IPS DF 6.9 (cell line): ENCODE measurements at places on chromosomes 2 and 18.

- DNase-seq, result no peak
Observed at GRCh38 chr18:35582899-35583558, 1.5 kb downstream of the GALNT1 start.

DNA sequence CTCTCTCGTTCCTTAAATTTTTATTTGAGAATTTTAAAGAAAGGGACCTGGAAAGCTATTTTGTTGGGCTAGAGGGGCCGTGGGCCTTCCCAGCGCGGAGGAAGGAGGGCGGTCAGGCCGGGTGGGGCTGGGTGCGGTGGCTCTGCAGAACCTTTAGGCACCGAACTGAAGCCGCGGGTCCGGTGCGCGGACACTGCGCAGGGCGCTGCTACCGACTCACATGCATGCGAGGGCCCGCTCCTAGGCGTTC lies 1.6 kb upstream of the TWIST2 start:
- DNase-seq, result no peak

GRCh38 chr2:225008935-225009334 lies 33.3 kb downstream of the DOCK10 start:
- DNase-seq, result no peak

DNA sequence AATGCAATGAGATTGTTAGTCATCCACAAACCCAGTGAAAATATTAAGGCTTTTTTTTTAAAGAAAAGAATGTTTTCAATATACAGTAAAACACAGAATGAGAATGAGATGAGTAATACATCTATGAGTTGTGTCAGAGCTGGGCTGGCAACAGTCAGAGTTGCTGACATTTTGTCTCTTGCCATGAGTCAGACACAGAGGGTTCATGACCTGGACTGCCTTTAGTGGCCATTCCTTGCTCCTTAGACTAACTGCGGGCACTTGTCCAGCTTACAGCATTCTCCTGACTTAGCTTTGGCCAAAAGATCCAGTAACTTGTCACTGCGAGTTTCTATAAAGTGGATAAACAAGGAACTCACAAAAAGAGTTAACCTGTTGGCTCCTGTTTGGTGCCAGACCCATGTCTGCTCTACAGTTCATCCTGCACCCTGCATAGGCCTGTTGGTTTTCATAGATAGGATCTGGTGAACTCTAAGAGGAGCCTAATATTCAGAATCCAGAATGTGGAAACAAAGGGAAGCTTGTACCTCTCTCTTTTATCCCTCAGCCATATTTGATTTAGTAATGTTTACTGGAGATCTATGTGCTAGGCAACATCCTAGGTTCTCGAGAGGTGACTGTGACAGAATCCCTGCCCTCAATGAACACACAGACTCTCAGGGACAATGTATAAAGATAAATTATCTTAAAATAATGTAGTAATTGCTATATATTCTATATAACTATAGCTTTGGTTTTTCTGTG lies 391.5 kb upstream of the VWC2L start:
- no peak for DNase-seq

DNA sequence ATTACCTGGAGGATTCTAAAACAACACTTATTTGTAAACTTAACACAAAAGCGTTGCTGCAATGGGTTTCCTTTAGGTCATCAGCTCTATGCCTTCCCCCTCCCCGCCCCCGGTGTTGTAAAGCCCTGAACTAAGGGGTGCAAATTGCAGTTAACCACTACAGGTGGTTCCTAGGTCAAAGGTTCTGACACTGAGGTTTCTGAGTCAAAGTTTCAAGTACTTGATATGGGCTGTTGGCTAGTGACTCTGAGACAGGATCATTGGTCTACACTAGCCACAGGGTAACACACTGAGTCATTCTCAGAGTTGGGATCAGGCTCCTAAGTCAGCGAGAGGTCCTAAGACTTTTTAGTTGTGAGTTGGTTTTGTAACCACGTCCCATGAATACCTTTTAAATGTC lies 15.4 kb downstream of the IL1B start:
- no peak for DNase-seq

GRCh38 chr18:62279561-62279960 lies 45.5 kb upstream of the TNFRSF11A start:
- no peak for DNase-seq

DNA sequence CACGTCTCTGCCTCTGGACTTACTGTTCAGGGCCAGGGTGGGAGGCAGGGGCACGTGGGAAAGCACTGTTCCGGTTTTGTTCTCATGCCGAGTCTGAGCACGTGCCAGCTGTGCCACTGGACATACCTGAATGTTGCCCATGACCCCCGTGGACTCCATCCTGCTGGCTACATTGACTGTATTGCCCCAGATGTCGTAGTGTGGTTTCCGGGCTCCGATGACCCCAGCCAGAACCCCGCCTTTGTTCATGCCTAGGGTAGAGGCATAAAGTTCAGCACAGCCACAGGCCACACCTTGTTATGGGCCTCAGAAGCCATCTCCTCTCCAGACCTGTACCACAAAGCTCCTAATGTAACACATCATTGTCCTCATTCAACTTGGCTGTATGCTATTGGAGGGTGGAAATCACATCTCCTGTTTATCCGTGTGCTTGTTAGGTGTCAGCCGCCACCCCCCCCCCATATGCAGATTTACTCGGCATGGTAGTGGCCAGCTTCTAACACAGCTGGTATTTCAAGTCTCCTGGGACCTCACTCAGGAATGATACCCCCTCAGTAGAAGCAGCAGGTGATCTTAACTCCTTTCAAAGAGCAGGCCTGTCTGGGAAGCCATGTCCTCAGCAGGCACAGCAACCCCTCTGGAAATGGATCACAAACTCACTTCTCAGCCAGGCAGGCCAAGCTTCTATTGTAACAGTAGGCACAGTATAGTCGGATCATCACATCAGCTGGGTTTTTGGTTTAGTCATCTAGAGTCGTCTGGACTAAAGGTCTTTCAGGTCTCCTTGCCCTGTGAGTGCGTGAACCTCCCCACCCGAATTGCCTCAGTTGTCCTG lies 27.6 kb downstream of the CENPO start:
- DNase-seq, result no peak

DNA sequence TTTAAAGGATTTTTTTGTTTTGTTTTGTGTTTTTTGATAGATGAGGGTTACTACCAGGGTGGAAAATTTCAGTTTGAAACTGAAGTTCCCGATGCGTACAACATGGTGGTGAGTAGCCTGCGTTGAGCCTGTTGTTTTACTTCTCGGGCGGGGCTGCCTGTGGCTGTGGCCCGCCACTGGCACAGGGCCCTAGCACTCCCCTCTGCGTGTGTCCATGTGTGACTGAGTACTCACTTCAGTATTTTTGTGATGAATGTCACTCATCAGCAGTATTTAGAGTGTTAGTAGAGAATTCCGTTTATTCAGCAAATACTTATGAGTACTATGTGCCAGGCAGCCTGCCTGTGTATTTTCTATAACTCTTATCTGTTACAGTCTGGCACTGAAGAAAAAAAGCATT lies 44.3 kb upstream of the SCLY start:
- DNase-seq, result no peak

- DNase-seq, result no peak
Observed at GRCh38 chr18:38807915-38808314, 1242.3 kb upstream of the CELF4 start.

- no peak for DNase-seq
Observed at GRCh38 chr18:24677011-24677410, 216.6 kb downstream of the HRH4 start.

GRCh38 chr2:190802129-190802528 lies 78.5 kb upstream of the GLS start:
- DNase-seq, result peak; percentile 16

GRCh38 chr2:98487806-98488189 lies 43.1 kb downstream of the INPP4A start:
- DNase-seq, result peak; percentile 22

GRCh38 chr2:178452334-178452733 lies 1.2 kb downstream of the PJVK start:
- no peak for DNase-seq

DNA sequence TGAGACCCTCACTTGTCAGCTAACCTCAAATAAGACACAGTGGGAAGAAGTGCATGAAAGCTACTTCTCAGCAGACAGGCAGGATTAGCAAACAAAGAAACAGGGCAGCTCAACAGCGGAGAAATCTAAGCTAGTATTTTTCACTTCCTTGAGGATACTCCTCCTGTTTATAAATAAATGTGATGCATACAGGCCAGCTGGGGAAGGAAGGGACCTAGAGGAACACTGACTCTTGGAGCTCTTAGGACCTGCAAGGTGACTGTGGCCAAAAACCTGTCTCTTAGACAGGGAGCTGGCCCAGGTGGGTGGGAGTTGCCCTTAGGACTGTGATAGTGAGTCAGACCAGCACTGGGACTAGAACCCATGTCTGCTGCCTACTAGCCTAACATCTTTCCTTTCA lies 4.8 kb downstream of the REEP1 start:
- no peak for DNase-seq

DNA sequence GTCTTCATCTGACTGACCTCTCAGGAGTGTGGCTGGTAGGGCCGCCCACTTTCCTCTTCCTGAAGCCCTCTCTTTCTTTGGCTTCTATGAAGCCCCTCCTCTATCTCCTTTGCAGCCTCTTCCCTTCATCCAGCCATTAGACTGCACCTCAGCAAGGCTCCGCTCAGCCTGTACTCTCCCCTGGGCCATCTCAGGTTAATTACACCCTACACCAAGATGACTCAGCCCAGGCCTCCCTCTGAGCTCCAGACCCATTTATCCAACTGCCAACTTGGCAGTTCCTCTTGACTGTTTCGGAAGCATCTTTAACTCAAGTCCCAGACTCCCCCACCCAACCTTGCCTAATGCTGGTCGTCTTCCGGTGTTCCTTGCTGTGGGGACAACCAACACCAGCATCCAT lies 5.8 kb upstream of the WNT6 start:
- DNase-seq, result no peak

DNA sequence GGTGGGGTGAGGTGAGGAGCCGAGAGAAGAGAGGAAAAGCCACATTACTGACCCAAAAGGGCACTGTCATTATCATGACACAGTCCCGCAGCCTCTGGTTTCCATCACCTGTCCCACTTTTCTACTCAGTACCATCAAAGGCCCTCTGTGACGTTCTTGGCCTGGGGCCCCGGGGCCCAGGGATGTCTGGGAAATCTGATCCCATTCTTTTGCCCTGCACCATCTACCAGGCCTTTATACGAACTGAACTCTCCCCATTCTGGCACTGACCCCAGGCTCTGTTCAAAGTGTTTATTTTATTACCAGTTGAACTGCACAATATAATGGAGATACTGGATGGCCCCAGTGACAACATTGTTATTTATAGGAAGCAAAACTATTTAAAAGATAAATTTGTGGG lies 89.1 kb downstream of the COL6A3 start:
- DNase-seq, result no peak

DNA sequence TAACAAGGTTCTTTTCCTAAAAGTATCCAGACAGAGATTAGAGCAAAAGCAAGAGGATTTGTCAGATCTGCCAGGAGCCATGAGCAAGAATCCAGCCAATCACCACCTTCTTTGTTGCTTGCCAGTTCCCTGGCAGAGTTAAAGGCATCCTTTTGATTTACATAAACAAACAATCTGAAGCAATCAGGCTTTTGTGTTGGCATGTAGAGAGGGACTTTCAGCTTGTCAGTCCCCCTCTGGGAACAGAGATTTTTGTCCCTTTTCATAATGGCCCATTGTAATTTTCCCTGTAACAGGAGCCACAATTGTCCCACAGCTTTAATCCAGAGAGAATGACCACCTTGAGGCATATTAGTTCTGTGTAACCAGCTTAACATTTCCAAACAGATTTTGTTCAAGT lies at the start of gene ERMN:
Gene ERMN (minus strand): TSS at position 39 of the 400 bp plus-strand sequence. CDS start 182 bp downstream, outside the sequence.
- no peak for DNase-seq

- DNase-seq, result no peak
Observed at GRCh38 chr18:70329071-70329470, 40.2 kb downstream of the SOCS6 start.

DNA sequence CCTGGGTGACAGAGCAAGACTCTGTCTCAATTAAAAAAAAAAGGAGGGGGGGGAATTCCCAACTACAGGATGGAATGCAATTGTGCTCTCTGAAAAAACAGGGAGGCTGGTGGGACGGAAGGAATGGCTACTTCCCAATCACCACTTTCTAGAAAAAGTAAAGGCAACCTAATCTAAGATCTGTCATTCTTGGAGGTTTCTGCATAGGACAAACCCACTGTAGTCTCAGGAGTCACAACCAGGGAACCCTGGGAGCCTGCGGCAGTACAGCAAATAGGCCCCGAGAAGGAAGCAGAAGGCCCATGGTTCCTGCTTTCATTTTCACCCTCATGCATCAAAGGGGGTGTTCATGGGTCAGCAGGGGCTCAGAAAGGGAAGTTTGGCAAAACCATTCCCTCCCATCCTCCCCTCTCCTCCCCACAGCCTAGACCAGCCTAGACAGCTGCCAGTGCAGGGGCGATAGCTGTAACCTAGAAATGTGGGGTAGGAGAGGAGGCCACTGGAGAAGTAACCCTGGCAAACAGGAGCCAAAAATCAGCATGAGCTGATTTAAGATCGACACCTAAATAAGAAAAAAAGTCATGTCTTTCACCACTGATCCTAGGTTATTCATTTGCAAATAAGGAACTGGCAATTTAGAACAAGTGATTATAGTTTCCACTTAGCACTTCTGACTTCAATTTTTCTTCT lies 48.0 kb downstream of the TRABD2A start:
- no peak for DNase-seq

DNA sequence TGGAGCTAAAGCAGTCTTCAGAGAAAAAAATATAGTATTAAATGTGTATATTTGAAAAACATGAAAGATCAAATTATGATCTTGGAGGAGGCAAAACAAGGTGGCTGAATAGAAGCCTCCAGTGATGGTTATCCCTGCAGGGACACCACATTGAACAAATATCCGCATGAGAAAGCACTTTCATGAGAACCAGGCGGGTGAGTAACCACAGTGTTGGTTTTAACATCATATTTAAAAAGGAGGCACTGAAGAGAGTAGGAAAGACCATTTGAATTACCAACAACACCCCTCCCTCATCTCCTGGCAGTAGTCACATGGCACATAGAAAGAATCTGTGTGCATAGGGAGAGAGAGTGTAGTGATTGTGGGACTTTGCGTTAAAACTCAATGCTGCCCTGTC lies 759.6 kb upstream of the NRXN1 start:
- no peak for DNase-seq

DNA sequence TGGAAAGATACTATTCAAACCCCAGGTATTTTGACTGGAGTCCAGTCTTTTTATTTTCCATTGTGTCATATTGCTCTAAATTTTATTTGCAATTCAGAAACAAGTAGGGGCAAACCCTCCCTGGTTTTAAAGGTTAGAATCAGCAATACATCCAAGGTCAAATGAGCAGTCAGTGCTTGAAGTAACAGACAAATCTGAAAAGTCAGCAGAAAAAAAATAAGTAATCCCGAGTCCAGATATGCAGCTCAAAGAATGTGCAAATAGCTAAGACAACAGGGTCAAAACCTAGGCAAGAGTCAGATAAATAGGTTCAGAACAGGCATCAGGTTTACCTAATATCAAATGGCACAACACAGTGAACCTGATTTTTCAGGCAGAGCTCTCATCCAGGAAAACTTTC lies 367.0 kb downstream of the STK39 start:
- no peak for DNase-seq
